T-cell (primary cell): ENCODE measurements at places on chromosomes 3 and 15.

DNA sequence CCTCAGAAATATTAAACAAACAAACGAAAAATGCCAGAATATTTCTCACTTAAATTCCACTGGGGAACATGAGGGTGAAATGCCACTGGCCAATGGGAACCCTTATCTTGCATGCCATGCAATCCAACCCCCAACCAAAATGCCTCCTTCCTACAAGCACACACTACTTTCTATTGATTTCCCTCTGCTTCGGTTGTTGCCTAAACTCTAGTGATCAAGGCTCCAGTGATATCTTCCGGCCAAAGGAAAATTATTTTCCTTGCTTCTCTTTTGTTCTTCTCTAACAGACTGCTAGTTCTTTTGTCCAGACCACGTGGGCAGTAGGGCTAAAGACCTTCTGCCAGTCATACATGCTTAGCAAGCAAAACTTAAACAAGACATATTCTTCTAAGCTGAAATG lies 115.7 kb downstream of the TMCC1 start:
- no peak for DNase-seq

DNA sequence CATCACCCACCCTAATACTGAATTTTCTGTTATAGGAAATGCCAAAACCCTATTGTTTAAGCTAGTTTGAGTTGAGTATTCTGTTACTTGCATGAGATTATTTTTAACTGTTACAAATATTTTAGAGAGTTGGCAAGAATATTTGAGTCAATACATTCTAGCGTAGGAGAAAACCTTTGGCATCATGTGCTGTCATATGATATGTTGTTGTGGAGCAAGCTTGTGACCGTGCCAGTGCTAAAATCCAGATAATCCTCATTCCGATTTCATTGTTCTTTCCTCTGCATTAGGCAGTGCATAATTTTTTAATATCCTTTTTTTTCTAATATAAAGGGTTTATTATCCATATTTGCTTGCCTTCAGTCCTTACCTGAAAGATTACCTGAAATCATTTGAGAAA lies 168.0 kb upstream of the GMNC start:
- no peak for DNase-seq

DNA sequence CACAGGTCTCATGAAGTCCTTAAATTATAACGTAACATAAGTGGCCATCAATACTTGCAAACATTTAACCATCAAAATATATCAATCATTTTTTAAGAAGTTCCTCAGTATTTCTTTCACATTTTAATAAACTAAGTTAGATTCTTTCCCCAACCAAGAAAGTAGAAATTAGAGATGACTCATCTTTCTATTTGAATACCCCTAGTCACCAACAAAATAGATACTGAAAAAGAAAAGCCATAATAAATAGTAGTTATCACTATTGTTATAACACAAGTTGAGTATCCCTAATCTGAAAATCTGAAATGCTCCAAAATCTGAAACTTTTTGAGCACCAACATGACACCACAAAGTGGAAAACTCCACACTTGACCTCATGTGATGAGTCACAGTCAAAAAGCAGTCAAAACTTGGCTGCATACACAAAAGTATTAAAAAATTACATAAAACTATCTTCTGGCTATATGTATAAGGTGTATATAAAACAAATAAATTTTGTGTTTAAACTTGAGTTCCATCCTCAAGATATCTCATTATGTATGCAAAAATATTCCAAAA lies 3.7 kb downstream of the SHQ1 start:
- DNase-seq: no peak

- no peak for DNase-seq
Measured at GRCh38 chr3:133054586-133054985, 16.4 kb downstream of the TMEM108 start.

DNA sequence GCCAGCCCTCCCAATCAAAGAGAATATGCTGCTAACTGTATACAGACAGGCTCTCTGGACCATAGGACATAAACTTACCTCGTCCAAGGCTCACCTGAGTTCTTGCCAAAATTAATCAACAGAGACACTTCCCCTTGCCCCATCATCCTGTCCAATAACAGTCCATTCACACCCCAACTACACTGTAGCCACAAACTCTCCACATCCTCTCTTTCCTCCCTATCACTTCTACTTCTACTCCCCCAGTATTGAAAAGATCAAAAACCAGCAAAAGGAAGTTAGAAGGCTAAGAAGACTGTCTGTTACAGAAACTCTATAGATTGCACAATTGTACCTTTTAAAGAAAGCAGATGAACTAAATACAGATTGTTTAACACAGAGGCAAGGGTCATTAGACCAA lies 133.5 kb upstream of the STT3B start:
- no peak for DNase-seq

DNA sequence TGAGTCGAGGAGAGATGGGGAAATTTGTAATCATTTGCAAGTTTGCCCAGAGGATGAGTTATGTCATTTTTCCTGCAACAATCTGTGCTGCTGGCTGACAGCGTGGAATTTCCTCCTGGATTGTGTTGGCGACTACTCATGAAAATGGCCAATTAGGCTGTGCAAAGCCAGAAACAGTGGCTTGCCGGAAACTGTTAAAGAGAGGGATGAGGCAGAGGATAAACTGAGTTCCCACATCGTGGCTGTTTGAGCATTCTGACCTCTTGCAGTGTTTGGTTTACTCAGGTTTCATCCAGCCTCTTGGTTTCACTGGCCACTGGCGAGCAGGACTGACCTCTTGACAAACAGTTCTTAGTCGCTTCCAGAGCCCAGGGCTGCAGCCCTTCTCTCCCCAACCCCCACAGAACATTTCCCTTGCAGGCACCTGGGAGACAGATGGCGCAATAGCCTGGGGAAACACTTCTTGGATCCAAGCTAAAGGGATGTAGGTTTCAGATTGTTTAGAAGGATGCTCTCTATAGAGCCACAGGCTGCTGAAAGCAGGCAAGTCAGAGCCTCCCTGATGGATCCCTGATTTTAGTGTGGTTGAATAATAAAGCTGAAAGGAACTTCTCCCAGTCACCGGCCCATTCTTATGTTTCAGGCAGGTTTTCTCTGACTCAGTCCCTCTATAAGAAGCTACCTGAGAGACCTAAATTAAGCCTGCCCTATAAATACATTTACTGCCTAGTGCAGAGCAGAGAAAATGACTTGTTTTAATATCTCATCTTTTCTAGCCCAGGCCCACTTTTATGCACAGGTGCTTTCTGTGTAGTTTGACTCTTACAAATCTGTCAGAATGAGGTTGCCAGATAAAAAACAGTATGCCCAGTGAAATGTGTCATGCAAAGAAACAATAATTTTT lies 92.8 kb upstream of the UBE2E1 start:
- DNase-seq: no peak

DNA sequence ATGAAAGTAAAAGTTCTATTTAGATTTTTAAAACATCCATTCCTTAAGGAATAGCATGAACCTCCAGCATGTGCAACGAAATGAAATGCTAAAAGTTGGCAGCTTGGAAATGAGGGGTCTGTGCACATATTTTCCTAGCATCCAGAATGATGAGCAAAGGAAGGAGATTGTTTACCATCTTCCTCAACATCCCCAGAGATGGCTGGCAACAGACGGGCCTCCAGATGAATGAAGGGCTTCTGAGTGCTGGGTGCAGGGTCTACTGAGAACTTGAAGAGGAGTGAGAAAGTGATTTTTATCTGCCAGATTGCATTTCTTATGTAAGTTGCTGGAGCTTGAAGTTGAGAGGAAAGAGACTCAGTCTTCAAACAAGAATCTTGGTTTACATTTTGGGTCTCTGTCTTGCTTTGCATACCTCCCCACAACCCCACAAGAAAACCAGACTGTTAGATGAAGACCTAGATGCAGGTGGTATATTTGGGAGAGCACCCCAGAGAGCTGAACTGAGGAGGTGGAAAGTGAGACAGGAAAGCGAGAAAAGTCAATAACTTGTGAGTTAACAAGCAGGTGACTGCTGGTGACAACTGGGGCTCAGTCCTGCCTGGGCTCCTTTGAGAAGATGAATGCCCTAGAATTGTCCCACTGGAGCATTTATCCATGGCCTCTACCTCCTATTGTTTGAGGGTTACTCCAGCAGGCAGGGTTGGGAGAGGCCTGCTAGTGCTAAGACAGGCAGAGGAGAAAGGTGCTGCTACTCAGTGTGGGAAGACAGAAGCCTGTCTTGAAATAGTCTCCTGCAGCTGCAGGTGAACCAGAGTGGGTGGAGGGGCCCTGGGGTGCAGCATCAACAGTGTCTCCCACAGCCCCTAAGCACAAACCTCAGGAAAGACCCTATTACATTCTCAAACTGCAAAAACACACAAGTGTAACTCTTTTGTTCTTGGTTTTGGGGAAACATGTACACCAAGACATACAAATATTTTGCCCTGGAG lies 10.5 kb upstream of the CCK start:
- no peak for DNase-seq
